IPS DF 19.7 (cell line): ENCODE measurements at places on chromosomes 2 and 18.

DNA sequence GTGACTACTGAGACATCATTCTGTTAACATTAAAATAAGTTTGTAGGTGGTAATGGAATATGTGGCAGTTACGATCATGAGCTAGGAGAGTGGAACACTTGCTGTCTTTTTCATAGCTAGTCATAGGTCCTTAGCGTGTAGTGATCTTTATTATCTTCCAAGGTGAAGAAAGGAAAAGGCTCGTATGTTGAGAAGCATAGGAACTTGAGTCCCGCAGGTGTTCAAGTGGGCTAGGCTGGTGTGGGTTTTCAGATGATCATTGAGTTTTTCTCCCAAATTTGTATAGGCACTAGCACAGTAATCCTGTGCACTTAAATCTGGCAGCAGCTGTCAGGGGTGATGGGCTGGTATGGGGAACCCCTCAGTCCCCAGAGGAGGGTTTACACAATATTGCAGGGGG is 10.9 kb downstream of the SLC20A1 start:
- DNase-seq, result no peak

DNA sequence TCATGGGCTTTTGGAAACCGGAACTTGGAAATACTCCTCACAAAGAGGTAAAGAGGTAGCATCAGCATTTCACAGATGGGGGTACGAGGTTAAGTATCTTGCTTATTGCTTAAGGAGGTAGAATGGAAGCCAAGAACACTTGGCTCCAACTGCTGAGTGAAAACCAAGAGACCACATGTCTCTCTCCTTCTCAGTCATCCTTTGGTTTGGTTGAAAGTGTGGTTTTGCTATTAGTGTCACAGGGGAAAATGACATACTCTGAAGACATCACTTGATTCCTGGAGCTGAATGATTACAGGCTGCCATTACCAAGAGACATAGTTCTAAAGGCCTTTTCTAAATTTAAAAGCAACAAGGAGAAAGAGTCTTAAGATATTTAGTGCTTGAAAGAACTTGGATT is 41.5 kb downstream of the ANTXR1 start:
- DNase-seq, result no peak

- no peak for DNase-seq
These were observed 19.9 kb downstream of the SNORC start for GRCh38 chr2:232889876-232890401.

GRCh38 chr18:55633032-55633431 is 45.0 kb upstream of the TCF4 start:
- no peak for DNase-seq

- DNase-seq, result no peak
These were observed 562.8 kb downstream of the TNS1 start for GRCh38 chr2:217440000-217440399.

DNA sequence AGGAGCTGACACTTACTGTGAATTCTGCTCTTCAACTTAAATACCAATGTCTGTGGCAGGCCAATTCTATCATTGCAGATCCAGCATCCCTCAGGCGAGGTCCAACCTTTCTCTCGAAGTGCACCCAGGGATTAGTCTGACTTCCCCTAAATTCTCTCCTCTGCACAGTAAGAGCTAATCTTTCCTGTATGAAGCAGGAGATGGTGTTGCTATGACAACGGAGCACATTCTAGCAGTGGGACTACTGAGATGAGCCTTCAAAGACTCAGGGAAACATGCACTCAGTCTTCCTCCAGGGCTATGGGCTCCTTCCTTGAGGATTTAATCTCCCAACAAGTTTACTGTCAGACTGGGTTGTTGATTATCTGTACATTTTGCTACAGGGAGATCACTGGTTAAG is 176.3 kb downstream of the NOL4 start:
- DNase-seq, result no peak
